ENCODE measurements at places on chromosomes 7 and 10.

DNA sequence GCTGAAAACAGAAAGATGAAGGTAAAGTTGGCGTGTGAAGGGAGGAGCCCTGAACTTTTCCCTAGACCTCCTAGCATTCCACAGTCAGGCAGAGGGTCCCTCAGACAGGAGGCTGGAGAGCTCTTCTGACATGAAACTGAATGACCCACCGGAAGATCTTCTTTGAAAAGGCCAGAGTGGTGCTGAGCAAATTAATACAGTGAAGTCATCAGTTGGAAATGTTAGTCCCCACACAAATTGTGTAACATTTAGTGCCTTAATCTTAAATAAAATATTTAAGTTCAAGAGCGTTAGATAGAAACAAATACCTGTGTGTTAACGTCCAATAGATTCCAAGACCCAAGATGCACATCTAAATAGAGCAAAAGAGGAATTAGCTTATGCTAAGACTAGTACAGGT lies 49.0 kb upstream of the WNT16 start:
- DNase-seq: no peak

DNA sequence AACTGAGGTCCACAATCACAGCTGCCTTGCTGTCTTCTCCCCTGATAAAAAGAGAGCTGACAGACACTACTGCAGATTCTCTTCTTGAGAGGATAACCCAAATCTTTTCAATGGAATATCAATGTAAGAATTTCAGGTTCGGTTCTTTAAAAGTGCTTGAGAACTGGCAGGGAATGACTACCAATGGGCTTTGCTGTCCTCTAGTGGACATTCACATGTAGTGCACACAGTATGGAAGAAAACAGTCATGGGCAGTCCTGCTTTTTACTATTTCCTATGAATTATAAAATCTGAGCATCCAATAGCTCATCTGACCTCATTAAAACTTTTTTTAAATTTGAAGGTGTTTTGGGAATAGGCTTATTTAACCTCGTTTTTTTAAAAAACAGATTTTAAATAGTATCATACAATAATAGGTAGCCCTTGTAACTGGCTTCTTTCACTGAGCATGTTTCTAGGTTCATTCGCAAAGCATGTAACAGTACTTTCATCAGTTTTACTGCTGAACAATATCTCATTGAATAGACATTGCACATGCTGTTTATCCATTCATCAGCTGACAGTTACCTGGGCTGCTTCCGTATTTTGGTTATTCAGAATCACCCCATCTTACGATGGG lies 18.3 kb downstream of the FZD9 start:
- DNase-seq: no peak

DNA sequence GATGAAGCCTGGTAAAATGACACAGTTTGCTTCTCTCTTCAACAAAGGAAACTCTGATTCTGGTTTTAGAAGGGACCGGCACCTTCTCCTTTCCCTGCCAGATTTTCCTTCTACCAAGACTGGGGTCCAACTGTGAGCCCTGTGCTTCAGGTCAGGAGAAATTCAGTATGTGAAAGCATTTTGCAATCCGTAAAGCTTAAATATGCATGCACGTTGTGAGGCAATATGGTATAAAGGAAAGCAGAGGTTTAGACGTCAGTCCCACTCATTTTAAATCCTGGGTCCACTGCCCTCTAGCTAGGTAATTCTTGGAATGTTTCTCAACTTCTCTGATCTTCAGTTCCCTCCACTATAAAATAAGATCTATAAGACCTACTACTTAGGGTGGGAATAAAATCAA lies 359.0 kb upstream of the NPSR1 start:
- DNase-seq: no peak

GRCh38 chr10:75212343-75212742 lies 1.7 kb downstream of the VDAC2 start:
- DNase-seq: no peak

DNA sequence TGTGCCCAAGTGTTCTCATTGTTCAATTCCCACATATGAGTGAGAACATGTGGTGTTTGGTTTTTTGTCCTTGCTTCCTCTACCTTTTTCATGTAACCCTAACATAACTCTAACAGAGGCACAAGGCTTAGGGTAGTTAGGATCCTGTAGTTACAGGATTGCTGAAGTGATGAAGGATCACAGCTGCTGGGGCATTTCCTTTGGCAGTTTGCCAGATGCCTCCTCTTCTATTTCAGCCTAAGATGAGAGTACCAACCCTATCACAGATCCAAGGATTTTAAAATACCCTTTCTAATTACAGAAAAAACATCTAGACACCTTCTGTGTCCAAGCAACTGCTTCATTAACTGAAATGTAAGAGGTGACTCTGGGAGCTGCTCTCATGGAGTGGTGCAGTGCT lies 141.7 kb upstream of the COL1A2 start:
- DNase-seq: no peak

DNA sequence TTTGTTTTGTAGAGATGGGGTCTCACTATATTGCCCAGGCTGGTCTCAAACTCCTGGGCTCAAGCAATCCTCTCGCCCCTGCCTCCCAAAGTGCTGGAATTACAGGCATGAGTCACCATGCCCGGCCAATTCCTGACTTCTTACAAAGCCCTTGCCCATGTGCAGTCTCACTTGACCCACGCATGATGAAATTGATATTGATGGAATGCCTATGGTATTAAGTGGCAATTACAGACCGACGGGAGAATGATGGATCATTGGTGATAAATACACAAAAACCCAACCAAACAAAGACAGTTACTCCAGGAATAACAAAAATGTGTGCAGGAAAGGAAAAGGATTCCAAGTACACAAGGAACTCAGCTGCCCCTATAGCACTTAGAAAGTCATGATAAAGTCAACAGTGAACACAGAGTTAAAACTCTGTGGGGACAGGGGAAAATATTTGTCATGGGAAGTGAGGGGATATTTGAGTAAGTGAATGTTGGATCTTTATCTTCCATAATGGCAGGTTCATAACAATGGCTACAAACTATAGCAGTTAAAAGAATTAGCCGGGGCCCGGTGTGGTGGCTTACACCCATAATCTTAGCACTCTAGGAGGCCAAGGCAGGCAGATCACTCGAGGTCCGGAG lies 21.6 kb downstream of the HIP1 start:
- no peak for DNase-seq

DNA sequence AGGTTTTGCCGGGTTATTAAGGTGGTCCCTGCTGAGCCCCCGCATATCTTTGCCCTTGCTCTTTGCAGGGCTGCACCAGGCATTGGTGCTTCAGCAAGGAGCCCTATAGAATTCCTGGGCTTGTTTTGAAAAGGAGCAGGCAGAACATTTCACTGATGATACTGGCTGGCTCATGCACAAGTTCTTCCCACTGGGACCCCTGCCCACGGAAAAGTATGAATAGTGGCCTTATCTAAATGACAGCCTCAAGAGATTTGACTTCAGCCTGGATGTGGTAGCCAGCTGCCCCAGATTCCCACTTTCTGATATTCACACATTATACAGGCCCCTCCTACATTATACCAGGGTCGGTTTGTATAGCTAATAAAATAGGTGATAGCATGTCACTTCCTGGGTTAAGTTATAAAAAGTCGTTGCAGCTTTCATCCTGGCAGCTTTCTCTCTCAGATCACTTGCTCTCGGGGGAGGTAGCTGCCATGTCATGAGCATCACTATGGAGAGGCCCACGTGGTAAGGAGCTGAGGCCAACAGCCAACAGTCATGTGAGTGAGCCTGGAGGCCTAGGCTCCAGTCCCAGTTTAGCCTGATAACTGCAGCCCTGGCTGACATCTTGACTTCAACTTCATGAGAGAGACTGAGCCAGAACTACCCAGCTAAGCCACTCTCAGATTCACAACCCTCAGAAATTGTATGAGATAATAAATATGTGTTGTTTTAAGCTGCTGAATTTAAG lies 16.8 kb upstream of the CRTAC1 start:
- DNase-seq: no peak

DNA sequence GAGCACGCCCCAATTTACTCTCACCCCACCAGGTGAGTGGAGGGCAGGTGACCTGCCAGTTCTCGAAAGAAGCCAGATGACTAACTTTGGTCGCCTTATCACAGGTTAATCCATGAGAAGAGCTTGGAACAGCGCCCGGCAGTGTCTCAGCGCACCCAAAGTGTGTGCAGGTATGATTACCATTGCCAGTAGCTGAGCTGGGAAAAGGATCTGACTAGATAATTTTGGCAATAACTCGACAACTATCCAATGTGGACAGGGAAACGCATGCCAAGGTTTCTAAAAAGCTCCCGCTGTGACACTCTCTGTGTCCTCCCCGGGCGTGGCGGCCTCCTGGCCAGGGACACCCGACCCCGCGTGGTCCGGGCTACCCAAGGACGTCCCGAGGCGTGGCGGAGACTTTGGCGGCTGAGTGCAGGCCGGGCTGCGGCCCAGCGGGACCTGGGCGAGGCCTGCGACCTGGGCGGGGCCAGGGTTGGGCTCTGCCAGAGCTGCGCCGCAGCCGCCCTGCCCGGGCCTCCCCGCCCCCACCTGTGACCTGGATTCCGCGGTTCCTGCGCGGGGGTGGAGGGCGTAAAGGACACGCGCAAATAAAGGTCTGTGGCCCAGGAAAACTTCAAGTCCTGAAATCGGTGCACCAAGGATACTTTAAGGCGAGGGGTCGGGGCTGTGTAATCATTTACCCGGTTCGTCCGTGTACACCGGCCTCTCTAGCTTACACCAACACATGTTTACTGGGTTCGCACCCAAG lies 13.7 kb upstream of the WAPL start:
- DNase-seq: peak; percentile 63

GRCh38 chr7:75995052-75995471 lies 667 bp upstream of the TMEM120A start:
- no peak for DNase-seq

DNA sequence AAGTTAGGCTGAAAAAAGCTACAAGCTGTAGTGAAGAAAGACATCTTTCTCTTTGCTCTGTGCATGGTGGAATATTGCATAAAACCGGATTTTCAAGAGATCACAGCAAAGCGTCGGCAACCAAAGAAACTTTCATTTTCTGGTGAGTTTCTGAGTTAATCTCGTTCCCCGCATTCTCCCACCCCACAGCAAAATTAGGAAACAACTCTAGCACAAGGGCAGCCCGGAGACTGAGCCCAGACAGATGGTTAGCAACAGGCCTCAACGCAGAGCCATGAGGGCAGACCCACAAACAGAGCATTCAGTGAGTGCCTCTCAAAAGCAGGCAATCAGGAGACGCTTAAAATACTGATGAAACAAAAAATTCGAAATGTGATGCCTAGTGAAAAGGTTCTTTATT lies 396.1 kb upstream of the KLF6 start:
- no peak for DNase-seq

DNA sequence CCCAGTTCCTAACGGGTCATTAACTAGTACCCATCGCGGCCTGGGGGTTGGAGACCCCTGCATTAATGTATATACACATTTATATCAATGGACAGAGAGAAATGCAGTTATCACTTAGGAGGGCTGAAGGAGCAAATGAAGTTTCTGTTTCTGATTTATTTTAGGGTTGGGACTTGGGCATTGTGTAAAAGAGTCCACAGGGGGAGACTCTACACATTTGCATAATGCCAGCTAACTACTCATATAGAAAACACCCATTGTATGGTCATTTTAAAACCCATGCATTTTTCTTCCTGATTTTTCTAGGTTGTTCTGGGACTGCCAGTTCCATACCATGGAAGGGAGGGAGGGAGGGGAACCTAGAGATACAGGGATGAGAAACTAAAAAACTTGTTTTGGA lies 23.5 kb downstream of the BCCIP start:
- DNase-seq: no peak

- no peak for DNase-seq
Measured at GRCh38 chr7:22677680-22678079, 49.3 kb upstream of the IL6 start.

- no peak for DNase-seq
Measured at GRCh38 chr7:154584352-154585252, 418.3 kb downstream of the PAXIP1 start.

- DNase-seq: no peak
Measured at GRCh38 chr7:106071356-106071998, 40.6 kb downstream of the SYPL1 start.

GRCh38 chr7:136324073-136324704 lies 347.0 kb upstream of the MTPN start:
- DNase-seq: no peak

DNA sequence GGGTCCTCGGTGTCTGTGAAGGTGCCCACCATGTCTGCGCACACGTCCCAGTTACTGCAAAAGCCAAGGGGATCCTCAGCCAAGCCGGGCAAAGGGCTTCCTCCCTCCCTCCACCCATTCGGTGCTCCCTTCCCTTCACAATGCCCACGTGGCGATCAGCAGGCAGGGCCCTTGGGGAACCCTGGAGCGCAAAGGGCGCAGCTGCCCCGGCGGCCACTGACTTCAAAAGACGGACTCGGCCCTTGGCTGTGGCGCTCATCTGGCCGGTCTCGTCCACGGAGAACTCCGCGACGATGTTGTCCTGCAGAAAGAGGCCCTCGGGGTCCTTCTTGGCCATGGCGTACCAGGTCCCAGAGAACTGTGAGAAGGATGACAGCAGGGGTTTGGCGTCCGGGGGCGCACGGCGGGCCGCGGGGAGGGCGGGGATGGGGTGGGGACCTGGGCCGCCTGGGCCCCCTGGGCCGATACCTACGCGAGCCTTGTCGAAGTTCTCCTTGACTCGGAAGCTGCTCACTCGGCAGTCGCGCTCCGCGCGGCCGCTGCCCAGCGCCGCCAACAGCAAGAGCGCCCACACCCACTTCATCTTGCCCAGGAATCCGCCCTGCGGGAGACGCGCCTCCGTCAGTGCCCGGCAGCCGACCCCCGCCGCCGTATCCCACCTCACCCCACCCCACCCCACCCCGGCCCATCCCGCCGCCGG lies 439 bp downstream of the RBP4 start:
- no peak for DNase-seq
